Fibroblast of skin of right biceps (primary cell): ENCODE measurements at places on chromosomes 11 and 22.

DNA sequence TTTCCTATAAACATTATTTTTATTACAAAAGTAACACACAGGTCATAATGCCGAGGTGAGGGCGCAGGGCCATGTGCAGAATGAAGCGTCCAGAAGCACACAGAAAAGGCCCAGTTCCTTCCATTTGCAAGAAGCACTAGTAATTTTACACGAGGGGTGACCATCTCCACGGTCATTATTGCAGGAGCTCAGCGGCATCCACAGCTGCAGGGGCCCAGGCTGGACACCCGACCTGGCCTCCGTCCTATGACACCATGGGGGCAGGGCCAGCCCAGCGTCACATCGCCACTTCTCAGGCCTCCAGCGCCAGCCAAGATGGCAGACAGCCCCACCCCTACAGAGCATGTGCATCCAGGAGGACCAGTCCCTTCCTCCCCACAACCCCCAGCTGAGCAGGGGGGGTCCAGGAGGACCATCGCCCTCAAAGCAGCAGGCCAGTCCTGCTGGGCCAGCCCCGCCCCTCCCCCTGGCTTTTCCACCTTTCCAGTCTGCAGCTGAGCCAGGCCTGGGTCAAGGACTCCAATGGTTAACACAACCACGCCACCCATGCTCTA lies 3.5 kb downstream of the IGF2 start:
- DNase-seq, result no peak

- no peak for DNase-seq
These were observed 93.4 kb downstream of the SHANK2 start for GRCh38 chr11:71158936-71159335.

- DNase-seq, result no peak
These were observed 37.1 kb downstream of the MCM5 start for GRCh38 chr22:35437049-35437448.

DNA sequence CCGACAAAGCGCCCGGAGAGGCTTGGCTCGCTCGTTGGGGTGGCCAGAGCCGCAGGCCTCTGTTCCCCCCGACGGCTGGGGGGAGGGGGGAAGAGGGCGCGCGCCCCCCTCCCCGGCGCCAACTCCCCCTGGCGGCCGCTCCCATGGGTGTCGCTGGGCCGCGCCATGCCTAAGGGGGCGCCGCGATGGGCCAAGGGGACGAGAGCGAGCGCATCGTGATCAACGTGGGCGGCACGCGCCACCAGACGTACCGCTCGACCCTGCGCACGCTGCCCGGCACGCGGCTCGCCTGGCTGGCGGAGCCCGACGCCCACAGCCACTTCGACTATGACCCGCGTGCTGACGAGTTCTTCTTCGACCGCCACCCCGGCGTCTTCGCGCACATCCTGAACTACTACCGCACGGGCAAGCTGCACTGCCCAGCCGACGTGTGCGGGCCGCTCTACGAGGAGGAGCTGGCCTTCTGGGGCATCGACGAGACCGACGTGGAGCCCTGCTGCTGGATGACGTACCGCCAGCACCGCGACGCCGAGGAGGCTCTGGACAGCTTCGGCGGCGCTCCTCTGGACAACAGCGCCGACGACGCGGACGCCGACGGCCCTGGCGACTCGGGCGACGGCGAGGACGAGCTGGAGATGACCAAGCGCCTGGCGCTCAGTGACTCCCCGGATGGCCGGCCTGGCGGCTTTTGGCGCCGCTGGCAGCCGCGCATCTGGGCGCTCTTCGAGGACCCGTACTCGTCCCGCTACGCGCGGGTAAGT lies 1.4 kb downstream of the KCNC1 start:
- no peak for DNase-seq

GRCh38 chr11:17186932-17187692 lies 20.7 kb downstream of the PIK3C2A start:
- no peak for DNase-seq
